Inflammatory macrophage treated with lipopolysaccharide for 4 hours (primary cell): ENCODE measurements at places on chromosomes 7 and 10.

DNA sequence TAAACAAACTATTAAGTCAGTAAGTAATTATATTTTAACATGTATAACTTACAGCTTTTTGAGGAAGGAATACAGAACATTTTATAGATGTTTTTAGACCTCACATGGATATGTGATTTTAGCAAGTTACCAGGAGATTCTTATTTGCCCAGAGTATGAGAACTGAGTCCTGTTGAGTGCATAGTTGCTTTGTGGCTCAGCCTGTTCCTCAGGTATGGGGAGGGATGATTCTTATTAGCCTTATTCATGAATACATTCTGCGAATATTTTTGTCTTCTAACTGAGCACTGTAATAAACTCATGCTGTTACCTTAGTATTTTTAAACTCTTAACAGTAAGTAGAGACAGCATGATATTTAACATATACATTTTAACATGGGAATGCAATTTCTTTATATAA lies 17.9 kb downstream of the BTAF1 start:
- no peak for DNase-seq

GRCh38 chr7:68176974-68177373 lies 1180.3 kb downstream of the TYW1 start:
- DNase-seq: peak; percentile 15

- no peak for DNase-seq
Observed at GRCh38 chr7:106595922-106596321, 65.0 kb downstream of the CCDC71L start.

DNA sequence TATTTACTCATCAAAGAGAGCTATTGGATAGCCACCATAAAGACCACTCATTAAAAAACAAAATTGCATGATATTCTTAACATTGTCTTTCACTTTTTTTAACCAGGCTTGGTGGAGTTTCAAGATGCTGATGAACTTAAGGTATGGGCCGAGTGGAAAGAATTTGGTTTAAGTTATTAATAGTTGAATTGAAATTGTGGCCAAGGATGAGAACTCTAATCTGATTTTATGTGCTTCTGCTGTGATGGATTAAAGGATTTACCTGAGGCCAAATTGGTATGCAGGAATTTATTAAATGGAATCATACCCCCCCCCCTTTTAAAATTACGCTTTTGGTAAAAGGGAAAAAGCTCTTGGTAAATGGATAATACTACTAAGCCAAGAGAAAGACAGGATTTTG lies 33.8 kb upstream of the TOMM7 start:
- DNase-seq: no peak

- peak; percentile 96 for DNase-seq
Observed at GRCh38 chr10:3887885-3888476, 103.0 kb upstream of the KLF6 start.

GRCh38 chr7:70215491-70215890 lies 617.2 kb downstream of the AUTS2 start:
- DNase-seq: peak; percentile 78

DNA sequence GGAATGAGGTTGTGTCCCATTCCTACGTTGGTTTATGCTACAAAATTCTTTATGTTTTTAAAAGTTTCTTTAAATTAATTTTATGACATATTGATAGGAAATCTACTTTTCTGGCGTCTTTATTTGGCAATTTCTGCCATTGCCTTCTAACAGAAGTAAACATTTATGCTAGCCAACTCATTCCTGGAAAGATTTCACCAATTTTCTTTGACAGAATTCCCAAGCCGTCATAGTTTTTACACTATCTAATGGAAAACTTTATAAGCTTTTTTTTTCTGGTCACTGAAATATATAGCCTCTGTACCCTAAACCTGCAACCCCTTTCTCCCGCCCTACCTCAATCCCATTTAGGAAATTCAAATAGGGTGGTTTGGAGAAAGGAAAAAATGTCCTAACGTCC lies 6.1 kb upstream of the TCAF1 start:
- no peak for DNase-seq

DNA sequence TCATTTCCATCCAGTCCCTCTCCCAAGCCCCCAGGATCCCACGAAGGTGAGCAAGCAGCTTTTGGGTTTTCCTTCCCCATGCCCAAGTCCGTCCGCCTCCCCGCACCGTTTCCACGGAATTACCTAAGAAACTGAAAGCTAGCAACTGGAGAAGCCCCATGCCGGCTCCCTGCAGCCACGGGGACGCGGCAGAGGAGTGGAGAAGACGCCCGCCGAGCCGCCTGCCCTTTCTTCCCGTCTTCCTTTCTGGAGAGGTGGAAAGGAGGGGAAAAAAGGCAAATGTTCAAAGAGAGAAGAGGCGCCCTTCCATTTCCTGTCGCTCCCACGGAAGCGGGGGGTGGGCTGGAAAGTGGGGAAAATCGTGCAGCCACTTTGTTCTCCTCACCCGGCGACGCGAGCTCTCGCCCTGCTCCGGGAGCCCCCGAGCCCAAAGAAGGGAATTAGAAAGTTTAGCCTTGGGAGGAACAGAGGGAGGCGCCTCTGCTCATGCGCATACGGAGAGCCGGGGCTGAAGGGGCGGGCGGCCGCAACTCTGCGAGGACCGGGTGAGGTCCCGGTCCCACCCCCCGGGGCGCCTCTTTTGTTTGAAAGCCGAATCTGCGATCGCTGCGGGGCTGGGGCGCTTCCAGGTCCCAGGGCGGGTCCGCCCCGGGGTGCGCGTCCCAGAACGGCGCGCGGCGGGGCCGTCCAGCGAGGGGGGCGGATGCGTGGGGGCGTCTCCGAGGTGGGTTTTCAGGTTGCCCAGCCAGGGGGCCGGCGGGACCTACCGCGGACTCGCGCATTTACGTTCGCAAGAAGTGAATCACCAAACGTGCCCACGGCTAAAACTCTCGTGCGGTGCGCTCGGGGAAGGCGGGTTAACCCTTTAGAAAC lies at the start of gene LAMB1:
LAMB1 (minus strand) TSS at position 436 of the 873 bp plus-strand sequence; CDS start at position 160, 276 bp downstream.
- DNase-seq: no peak

DNA sequence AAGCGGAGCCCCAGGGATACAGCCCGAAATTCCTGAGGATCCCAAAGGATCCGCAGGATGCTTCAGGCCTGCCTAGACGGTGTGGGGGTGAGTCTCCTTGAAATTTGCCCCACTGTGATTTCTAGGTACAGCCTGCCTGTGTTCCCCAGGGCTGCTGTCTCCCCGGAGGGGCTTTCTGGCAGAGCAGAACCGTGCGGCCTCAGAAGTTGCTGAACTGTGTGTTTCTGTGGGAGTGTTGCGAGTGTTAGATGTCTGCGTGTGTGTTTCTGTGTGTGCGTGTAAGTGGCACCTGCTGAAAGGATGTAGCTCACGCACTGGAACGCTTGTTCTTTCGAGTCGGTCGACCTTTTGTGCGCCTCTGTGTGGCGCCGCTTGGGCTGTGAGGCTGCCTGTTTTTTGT lies 27.8 kb upstream of the ZNF273 start:
- no peak for DNase-seq

- DNase-seq: peak; percentile 43
Observed at GRCh38 chr7:129719980-129720732, 108.6 kb downstream of the NRF1 start.

DNA sequence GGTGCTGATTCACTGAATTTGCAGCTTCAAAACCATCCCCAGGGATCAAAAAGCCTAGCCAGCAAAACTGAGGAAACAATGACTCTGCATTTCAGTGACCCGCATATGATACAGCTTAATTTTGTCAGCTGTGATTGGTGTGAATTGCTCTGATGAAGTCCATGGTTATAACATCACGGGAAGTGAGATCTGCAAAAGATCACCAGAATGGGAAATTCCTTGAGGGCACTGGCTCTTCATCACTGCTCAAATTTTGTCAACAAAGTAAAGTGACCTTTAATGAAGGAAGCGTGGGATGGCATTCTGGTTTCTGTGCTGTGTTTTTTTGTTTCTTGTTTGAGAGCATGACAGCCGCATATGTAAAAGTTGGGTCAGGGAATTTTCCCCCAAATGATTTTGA lies 745.9 kb downstream of the GATA3 start:
- DNase-seq: no peak

GRCh38 chr7:148515728-148516695 lies 74.6 kb upstream of the C7orf33 start:
- no peak for DNase-seq

DNA sequence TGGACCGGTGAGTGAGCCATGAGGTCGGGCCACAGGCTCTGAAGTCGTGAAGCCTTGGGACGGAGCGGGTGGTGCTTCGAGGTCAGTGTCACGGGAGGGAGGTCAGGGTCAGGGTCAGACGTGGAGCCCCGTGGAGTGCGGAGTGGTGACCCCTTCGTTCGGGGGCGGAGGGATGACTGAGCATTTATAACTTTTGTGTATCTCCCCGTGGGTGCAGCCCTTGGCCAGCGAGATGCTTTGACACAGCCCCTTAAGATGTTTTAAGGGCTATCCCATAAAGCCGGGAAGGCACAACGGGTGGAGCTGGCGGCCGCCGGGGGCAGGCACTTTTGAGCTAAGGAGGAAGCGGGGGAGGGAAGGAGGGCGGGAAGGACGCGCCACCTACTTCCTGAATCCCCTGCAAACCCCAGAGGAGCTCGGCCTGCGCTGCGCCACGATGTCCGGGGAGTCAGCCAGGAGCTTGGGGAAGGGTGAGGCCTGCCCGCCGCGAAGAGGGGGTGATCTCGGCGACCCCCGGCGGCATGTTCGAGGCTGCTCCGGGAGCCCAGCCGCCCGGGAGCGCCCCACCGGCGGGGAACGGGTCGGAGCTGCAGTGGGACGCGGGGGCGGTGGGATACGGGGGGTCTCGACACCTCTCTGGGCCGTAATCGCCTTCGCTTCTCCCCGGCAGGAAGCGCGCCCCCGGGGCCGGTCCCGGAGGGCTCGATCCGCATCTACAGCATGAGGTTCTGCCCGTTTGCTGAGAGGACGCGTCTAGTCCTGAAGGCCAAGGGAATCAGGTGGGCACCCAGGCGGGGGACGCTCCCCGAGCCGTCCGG lies at the start of gene GSTO1:
GSTO1 (plus strand) TSS at position 400 of the 818 bp plus-strand sequence; CDS start at position 437, 37 bp downstream.
- DNase-seq: peak; percentile 89

- DNase-seq: no peak
Observed at GRCh38 chr7:159144758-159145489, at the start of gene VIPR2. Gene VIPR2, minus strand, starts transcription at chr7:159144867. Its CDS starts 96 bp downstream, at chr7:159144771.

DNA sequence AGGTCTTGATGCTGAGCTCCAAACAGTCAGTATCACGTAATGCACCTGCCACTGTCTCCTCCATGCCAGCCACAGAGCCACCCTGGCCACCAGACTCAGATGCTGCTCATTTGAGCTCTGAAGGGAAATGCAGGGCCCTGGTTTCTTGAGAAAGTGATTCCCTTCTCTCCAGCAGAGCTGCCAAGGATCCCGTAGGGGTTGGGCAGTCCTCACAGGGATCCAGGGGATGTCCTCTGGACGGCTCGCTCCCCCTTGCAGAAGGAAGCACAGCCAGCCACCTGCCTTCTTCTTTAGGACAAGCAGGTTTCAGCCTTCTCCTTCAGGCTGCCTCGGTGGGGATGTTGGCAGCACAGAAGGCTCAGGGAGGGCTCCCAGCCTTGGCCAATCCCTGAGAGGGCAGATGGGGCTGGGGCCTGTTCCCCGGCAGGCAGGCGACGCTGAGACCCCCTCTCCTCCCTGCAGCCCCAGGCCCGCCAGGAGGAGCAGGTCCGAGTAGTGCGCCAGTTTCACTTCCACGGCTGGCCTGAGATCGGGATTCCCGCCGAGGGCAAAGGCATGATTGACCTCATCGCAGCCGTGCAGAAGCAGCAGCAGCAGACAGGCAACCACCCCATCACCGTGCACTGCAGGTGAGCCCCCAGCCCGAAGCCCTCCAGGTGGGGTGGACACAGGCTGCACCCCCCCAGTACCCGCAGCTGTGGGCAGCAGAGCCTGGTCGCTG lies 48.9 kb downstream of the MKI67 start:
- DNase-seq: no peak

- DNase-seq: no peak
Observed at GRCh38 chr7:69020536-69020935, 577.7 kb upstream of the AUTS2 start.

DNA sequence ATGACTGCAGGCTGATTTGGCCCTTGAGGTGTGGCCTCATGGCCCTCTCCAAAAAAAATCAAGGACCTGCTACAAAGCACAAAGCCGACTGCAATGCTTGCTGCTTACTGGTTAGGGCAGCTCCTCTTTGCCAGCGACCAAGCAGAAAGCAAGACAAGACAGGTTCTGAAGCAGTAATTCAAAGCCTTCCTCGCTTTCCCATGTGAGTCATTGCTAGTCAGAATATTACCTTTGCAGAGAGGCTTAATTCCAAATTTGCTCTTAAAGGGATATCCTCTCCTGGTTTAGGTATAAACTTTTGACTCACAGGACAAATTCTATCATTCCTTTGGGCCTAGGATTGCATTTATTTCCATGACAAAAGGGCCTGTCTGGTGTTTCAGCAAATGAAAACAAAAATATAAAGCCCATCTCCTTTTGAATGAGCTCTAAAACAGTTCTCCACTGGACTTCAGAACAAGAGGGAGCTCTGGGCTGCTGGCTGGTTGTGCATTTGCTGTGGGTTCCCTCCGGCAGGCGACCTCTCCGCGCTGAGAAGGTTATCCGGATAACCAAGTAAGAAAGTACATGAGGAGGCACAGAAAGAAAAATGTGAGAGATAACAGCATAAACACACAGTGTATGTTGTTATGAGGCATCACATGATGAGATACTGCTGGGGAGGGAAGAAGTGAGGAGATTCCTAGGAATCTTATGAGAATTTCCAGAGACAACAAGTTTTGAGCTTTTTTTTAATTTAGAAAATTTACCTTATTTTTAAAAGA lies 90.8 kb downstream of the EGFR start:
- DNase-seq: no peak

GRCh38 chr10:44870031-44870430 lies 41.1 kb upstream of the TMEM72 start:
- no peak for DNase-seq

DNA sequence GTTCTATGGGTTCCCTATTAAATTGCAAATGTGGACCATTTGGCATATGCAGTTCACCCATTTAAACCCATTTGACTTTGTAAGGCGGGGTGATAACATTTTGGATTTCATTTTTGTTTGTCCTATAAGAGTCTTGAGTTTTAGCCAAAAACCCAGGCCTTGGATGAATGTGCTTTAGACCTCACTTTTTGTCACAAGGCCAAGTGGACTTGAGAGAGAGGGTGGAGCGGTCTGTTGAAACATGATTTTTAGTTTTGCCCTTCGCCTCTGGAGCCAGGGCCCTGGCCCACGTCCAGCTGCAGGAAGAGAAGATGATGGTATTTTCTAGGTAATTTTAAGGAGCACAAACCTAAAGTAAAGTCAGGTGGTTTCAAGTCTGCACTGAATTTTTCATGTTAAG lies 260.1 kb downstream of the SLC25A13 start:
- no peak for DNase-seq

DNA sequence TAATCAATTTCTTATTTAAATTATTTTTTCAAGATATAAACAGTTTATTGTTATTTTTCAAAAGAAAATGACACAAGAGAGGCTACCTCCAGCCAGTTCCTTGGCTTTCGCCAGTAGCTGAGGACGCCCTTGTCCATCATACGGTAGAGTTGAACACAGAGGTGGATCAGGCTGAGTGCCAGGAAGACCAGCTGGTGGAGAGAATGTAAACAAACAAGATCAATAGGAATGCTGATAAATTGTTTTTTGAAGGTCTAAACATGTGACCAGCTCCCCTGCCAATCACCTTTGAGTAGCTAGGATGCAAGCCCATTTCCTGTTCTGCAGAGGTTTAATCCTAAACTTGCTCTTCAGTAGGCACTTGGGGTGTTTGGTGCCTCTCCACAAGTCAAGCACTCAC lies 138.9 kb downstream of the PKD1L1 start:
- no peak for DNase-seq

- no peak for DNase-seq
Observed at GRCh38 chr10:13930120-13930519, 343.4 kb downstream of the PRPF18 start.
